Activated CD4-positive, alpha-beta T cell treated with anti-CD3 and anti-CD28 coated beads, Interleukin-2, amount 10 ng/mL, durations not matched to agents 24 days and 14 days (primary cell): ENCODE measurements at places on chromosomes 6 and 20. TPM values are rescaled to one million over a fixed set of nuclear protein-coding genes. Genes with fewer than 3 reads are reported as not detected.

CD24 gene
- 0.49 and 0.64 TPM in 2 replicates for total RNA-seq

BHLHE23 gene
- not detected in 2 replicates for total RNA-seq

COL9A3 gene
- 0.47 TPM in 1 of 2 replicates, not detected in the other for total RNA-seq

ARHGAP40 gene
- total RNA-seq = not detected in 2 replicates

PLEKHG1 gene
- 0.42 and 0.47 TPM in 2 replicates for total RNA-seq

PSORS1C1 gene
- not detected in 2 replicates for total RNA-seq
